CD8-positive, alpha-beta memory T cell (primary cell): ENCODE measurements at places on chromosomes 3 and 15. TPM values are rescaled to one million over a fixed set of nuclear protein-coding genes. Genes with fewer than 3 reads are reported as not detected.
A peak's percentile ranks its signal among the peaks of the same experiment; 100 is the strongest.

GRCh38 chr15:94205366-94205765 is 26.0 kb upstream of the MCTP2 start:
- no peak overlapping the region for H3K4me3 ChIP-seq
- no peaks in the 10 kb centered on the region for H3K27me3 ChIP-seq
- no peaks in the 10 kb centered on the region for H3K36me3 ChIP-seq
- no peak overlapping the region for H3K27ac ChIP-seq
- no peaks in the 10 kb centered on the region for H3K4me1 ChIP-seq

- no peaks in the 10 kb centered on the region for H3K36me3 ChIP-seq
- H3K27me3 ChIP-seq, result no peaks in the 10 kb centered on the region
- DNase-seq, result no peak
- H3K4me3 ChIP-seq, result no peak overlapping the region
- no peak overlapping the region for H3K27ac ChIP-seq
- no peaks in the 10 kb centered on the region for H3K4me1 ChIP-seq
Measured at GRCh38 chr15:93913310-93913709, 318.1 kb upstream of the MCTP2 start.

GRCh38 chr3:42911551-42911950 is 5.6 kb downstream of the ZNF662 start:
- H3K27me3 ChIP-seq, result no peaks in the 10 kb centered on the region
- no peak for DNase-seq
- no peak overlapping the region for H3K4me3 ChIP-seq

GRCh38 chr15:66757521-66757920 is 55.5 kb downstream of the SMAD6 start:
- no peak overlapping the region for H3K27ac ChIP-seq
- no peaks in the 10 kb centered on the region for H3K4me1 ChIP-seq
- H3K4me3 ChIP-seq, result no peak overlapping the region
- no peak for DNase-seq
- no peaks in the 10 kb centered on the region for H3K27me3 ChIP-seq
- no peaks in the 10 kb centered on the region for H3K36me3 ChIP-seq

DNA sequence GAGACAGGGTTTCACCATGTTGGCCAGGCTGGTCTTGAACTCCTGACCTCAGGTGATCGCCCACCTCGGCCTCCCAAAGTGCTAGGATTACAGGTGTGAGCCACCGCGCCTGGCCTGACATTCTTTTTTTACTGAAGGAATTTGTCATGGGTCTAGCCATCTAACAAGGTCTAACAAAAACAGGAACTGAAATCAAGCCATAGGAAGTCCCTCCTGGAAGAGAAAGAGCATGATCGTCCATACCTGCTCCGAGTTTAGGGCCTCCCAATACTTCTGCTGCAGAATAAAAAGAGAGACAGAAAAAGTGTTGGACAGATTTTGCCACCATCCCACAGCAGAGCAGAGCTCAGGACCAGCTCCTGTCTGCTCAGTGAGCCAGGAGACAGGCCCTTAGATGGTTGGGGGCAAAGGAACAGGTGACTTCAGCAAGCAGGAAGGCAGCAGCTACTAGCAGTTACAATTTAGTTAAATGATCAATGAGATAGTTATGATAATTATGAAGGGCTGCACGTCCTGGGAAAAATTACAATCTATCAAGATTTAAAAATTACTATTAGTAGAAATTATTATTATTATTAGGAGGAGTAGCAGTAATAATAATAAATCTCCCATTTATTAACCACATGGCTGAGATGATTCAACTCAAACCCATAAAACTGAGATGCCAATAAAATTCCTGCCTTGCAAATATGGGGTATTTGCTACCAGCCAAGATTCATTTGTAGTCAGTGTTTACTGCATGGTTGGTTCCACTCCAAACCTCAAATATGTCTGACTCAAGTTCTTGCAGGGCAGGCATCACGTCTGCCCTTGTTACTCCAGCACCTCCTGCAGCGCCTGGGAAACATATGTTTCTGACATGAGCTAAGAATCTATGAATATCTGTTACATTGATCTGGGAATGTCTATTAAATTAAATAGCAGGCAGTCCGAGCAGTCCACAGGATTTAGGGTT is 40.1 kb downstream of the TMEM44 start:
- no peak overlapping the region for H3K27ac ChIP-seq
- no peaks in the 10 kb centered on the region for H3K4me1 ChIP-seq
- no peaks in the 10 kb centered on the region for H3K36me3 ChIP-seq
- DNase-seq, result no peak
- no peaks in the 10 kb centered on the region for H3K27me3 ChIP-seq
- no peak overlapping the region for H3K4me3 ChIP-seq

- H3K27me3 ChIP-seq, result no peaks in the 10 kb centered on the region
- H3K4me3 ChIP-seq, result peak overlapping the region; percentile 84
- H3K36me3 ChIP-seq, result no peaks in the 10 kb centered on the region
- no peak overlapping the region for H3K27ac ChIP-seq
- DNase-seq, result peak; percentile 55
Measured at GRCh38 chr15:99076555-99077308, 28.1 kb upstream of the SYNM start.

- H3K4me3 ChIP-seq, result no peak overlapping the region
- no peaks in the 10 kb centered on the region for H3K36me3 ChIP-seq
- no peak for DNase-seq
- H3K27ac ChIP-seq, result no peak overlapping the region
- no peaks in the 10 kb centered on the region for H3K4me1 ChIP-seq
Measured at GRCh38 chr3:180409170-180409569, 192.8 kb upstream of the TTC14 start.

GRCh38 chr3:84980011-84980410 is 21.2 kb downstream of the CADM2 start:
- no peak overlapping the region for H3K27ac ChIP-seq
- no peak for DNase-seq
- H3K4me3 ChIP-seq, result no peak overlapping the region
- no peaks in the 10 kb centered on the region for H3K27me3 ChIP-seq
- no peaks in the 10 kb centered on the region for H3K4me1 ChIP-seq

- peaks cover 18% of the 10 kb centered on the region for H3K4me1 ChIP-seq
- no peaks in the 10 kb centered on the region for H3K27me3 ChIP-seq
- H3K4me3 ChIP-seq, result no peak overlapping the region
- DNase-seq, result no peak
- H3K36me3 ChIP-seq, result no peaks in the 10 kb centered on the region
Measured at GRCh38 chr3:11582191-11582968, 61.3 kb downstream of the VGLL4 start.

The BSN gene
- 0.46 TPM for total RNA-seq

The TEX9 gene
- 1.8 TPM for total RNA-seq
